Hepatic stellate cell (primary cell): ENCODE measurements at places on chromosomes 6 and 20.

- DNase-seq, result no peak
Observed at GRCh38 chr6:113971741-113972140, 793 bp upstream of the HDAC2 start.

DNA sequence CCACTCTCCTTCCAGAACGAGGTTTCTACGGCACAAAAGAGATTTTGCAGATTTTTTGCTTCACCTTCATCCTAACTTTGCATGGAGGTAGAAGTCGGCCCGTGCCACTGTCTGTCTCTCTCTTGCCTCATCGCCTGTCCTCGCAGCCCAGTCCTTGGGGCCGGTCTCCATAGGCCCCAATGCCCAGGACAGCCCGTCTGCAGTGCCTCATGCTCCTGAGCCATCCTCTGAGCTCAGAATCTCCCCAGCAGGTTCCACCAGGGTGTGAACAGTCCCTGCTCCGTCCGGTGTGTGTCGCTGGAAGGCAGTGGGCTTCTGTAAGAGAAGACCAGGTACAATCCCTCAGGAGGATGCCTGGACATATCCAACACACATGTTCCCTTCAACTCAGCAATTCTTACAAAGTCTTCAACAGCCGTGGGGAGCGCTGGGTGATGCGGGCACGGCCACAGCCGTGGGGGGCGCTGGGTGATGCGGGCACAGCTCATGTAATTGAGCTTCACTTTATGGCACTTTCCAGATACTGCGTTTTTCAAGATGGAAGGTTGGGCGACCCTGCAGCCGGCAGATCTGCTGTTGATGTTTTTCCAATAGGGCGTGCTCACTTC, 231.9 kb downstream of the DLL1 start:
- DNase-seq, result no peak

DNA sequence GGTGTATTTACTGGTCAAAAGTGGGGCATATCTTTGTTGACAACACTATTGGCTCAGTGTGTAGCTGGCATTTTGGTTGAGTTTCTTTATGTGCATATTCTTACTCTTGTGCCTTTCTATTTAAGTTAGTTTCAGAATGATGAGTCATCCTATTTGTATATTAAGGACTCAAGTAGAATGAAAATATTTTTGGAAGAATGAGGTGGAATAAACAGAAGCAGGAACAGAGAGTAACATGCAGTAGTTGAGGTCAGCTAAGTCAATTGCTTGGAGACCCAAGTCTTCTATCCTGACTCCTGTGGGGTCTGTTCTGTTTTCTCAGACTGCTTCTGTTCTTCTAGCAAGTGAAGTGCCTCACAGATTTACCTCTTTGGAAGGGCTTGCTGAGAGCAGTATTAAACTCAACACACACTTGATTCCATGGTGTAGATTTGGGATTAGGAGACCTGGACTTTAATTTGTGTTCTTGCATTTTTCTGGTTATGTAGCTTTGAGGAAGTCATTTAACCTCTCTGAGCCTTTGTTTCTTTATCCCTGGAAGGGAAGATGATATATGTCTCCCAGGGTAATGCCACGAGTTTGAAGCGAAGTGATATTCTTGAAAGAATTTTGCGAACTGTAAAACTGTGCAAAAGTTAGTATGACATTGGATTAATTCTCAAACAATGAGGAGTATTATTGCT, 324.3 kb downstream of the QKI start:
- DNase-seq, result no peak

DNA sequence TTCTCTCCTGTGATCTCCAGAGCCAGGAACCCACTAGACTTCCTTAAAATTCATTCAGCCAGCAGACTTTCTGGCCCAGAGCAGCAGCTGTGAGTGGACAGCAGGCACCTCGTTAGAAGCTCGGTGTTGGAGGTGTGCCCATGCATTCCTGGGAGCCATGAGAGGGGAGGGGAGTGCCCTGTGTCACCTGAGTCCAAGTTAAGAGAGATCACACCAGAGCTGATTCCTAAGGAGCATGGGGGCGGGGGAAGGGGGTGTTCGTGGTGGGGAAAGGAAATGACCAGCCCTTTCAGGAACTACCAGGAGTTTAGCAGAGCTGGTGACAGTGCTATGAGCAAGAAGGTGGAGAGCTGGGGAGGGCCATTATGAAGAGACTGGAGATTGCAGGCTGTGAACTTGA, 46.9 kb downstream of the GFRA4 start:
- peak; percentile 19 for DNase-seq

- DNase-seq, result no peak
Observed at GRCh38 chr6:148945301-148946021, 198.6 kb downstream of the UST start.

DNA sequence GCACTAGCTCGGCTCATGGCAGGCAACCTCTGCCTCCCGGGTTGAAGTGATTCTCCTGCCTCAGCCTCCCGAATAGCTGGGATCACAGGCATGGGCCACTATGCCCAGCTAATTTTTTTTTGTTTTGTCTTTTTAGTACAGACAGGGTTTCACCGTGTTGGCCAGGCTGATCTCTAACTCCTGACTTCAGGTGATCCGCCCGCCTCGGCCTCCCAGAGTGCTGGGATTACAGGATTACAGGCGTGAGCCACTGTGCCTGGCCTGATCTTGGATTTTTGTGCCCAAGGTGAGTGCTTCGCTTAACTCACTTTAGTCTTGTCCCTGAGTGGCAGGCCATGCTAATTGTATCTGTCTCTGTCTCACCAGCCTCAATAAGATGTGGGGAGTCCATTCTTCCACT, 78.6 kb downstream of the KCNB1 start:
- DNase-seq, result no peak

DNA sequence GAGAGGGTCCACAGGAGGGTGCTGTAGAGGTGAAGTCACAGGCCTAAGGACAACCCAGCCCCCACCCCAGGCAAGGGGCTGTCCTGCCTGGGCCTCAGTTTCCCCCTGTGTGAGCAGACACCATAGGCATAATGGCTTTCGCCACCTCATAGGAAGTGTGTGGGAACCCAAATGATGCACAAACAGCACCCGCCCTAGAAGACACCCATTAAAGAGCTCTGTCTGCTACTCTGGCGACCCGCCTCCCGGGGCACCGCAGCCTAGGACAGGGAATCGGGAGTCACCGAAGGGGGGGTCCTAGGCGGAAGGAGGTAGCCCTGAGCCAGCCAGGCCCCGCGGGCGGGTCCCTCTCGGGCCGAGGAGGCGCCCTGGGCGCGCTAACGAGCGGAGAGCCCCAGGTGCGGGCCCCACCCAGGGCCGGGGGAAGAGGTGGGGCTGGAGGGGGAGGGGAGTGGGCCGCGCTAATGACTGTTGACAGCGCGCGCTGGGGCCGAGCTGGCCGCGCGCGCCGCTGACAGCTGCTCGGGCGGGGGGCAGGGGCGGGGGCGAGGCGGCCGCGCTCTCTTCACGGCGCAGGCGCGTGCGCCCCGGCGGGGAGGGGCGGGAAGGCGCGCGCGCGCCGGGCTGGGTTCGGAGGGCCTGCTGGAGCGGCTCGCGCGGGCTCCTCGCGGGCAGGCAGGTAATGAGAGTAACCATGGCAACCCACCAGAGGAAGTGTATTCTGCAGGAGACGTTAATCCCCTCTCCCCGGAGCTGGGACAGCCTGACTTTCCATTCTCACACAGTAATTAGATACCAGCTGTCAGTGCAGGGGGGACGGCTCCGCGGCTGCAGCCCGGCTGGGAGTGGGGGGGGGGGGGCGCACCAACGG, 48.9 kb downstream of the NOL4L start:
- peak; percentile 42 for DNase-seq

GRCh38 chr20:37240337-37241067, 21.1 kb downstream of the GHRH start:
- no peak for DNase-seq

- no peak for DNase-seq
Observed at GRCh38 chr20:32945710-32946221, 58.5 kb downstream of the SUN5 start.

- DNase-seq, result peak; percentile 61
Observed at GRCh38 chr6:165858586-165858985, 195.5 kb upstream of the PDE10A start.

GRCh38 chr20:6165346-6165745, 42.5 kb upstream of the FERMT1 start:
- no peak for DNase-seq

DNA sequence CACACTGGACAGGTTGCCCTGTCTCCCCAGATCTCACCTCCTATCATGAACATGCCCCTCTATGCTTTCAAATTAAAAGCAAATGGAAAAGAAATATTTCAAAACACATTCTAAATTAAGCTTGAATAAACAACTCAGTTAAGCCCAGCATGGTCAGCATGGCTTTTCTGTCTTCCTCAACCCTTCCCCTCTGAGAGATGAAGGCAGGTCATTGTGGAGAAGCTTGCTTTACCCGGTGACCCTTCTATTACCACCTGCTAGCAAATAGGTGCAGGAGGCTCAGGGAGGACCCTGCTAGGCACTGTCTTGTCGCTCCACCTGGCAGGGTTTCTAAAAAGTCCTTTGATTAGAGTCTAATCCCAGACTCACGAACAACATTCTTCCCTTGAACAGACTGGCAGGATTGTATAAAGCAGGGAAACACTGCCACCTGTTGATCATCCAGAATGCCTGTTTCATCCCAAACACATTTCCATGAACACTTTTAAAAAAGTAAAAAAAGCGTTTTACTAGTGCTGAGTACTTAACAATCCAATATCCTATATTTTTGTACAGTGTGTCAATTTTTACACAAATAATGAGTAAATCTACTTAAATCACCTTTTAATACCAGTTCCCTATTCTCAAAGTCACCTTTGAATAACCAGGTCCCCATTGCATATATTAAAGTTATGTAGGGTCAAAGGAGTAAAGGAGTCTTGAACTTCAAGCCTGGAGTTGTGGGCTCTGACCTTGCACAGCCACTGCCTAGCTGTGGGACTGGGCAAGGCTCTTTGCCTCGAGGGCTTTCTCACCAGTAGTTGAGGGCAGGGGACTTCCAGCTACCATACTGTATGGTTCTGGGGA, 75.5 kb downstream of the GPR6 start:
- DNase-seq, result peak; percentile 58

DNA sequence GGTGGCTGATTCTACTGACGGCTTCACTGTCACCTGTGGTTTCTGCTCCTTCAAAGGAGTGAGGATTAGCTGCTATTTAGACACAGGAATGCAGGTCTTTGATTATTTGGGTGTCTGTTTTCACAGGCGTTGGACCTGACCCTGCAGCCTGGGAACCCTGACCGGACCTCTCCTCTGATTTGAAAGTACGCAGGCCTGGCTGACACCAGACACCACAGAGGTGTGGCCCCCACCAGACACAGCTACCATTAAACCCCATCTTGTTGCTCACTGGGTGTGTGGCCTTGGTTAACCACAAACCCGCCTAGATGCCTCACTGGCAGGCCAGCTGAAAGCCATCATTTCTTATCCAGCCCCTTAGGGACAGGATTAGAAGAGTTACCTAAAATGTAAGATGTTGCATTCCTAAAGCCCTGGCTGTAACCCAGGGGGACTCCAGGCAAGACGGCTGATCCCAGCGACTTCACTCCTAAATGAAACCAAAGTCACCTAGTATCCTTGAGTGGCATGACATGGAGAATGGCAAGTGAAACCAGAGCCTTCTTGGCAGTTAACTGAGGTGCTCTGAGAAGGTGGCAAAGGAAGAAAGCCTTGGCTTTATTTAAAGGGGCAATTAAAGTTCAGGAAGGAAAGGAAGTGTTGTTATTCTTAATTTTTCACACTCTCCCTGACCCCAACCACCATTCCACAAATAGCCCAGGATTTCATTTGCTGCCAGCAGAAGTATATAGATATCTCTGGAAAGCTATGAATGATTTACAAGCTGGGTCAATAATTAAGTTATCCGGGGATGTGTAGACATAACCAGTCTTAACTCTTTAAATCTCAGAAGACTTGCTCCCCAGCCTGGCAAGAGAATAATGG, 169.9 kb downstream of the QRSL1 start:
- no peak for DNase-seq

DNA sequence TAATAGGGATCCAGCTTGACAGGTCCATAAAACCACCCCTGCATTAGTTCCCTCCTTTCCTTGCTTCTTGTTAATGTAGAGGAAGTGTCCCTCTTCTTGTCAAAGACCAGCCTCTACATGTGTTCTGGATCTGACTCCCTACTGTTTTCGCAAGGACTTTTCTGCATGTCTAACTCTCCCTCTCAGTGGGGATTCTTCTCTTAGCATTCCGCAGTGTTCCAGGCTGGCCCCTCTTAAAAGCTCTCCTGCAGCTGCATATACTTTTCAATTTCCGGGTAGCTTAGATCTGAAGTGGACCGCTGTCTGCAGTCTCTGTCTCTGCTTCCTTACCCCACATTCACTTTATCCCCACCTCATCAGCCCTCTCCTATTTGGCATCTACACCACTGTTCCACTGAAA, 96.1 kb upstream of the MAN1A1 start:
- DNase-seq, result no peak

GRCh38 chr6:87225511-87225910, 70.1 kb downstream of the ZNF292 start:
- DNase-seq, result no peak

DNA sequence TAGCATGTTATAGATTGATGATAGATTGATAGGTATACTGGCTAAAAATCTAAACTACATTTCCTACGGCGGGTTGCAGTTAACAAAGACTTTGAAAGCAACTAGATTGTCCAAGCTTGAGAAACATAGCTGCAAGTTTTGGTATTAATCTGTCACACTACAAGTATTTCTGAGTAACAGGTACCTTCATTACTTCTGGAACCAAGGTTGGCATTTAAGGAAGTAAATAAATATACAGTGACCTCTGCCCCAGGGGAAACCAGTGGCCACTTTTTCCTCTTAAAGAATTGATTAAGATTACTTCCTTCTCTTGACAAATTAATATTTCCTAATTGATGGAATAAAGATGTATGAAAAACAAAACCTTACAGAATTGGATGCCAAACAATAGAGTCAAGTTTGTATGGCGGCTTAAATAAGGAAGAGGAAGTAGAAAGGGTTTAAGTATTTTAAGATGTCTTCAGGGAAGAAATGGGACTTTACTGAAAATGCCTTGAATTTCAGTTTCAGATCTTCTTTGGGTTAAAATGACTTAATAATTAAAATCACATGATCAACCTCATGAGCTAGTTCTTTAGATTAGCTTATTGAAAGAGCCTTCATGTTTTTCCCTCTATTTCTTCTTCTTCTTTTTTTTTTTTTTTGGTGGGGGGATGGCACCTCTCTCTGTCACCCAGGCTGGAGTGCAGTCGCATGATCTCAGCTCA, 132.8 kb downstream of the DOK5 start:
- no peak for DNase-seq

DNA sequence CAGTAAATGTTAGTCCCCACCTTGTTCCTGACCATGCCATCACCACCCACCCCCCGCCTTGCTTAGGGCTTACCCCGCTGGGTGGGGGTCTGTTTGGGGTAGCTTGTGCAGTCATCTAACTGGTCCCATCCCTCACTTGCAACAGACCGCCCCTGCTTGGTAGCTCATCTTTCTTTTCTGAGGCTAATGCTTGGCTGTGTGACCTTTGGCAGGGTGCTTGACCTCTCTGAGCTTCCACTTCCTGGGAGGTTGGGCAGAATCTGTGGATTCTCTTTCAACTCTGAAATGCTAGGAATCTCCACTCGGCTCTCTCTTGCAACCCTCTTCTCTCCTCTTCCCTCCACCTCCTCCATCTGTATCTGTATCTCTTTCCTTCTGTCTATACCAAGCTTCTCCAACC, 70.4 kb downstream of the SLC2A10 start:
- DNase-seq, result no peak
